Common myeloid progenitor, CD34-positive (primary cell): ENCODE measurements at places on chromosomes 5 and 9.

DNA sequence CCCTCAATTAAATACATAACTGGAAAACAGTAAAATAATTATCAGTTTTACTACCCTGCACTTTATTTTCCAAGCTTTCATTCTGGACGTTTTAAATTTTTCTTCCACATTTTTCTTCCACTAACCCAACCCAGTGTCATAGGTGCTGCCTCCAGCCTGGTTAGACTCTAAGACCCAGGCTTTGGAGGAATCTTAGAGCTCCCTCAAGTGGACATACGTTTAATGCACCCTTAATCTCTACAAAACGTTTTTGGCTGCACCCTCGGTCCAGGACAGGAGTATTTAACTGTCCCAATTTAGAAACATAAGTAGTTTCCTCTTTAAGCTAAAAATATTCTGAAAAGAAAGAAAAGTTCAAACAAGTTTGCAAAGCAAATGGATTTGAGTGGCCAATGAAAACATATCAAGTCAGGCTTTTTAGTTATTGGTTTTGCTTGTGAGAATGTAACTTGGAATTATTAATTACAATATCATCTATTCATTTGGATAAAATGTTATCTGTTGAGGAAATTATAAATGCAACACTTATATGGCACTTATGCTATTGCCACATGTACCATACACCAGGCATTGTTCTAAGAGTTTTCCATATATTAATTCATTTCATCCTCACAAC lies 38.9 kb downstream of the CDH6 start:
- DNase-seq = peak; percentile 67

- DNase-seq = no peak
Observed at GRCh38 chr5:79992891-79993657, 2.0 kb upstream of the MTX3 start.

DNA sequence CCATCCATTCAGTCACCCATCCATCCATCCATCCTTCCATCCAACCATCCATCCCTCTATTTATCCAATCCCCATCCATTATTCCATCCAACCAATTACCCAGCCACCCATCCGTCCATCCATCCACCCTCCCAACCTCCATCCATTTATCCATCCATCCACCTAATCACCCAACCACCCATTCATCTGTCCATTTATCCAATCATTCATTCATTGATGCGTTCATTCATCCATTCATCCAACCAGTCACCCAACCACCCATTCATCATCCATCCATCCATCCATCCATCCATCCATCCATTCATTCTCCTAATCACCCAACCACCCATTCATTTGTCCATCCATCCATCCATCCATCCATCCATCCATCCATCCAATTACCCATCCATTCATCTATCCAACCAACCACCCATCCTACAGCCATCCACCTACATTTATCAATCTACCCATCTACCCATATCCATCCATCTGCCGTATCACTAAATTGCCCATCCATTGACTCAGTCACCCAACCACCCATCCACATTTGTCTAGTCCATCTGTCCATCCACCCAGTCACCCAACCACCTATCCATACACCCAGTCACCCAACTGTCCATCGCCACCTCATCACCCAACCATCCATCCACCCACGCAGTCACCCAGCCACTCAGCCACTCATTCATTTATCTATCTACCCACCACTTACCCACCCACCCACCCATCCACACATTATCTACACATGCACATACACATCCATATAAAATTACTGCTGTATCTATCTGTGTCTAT lies 165.4 kb downstream of the TRIO start:
- DNase-seq = no peak

DNA sequence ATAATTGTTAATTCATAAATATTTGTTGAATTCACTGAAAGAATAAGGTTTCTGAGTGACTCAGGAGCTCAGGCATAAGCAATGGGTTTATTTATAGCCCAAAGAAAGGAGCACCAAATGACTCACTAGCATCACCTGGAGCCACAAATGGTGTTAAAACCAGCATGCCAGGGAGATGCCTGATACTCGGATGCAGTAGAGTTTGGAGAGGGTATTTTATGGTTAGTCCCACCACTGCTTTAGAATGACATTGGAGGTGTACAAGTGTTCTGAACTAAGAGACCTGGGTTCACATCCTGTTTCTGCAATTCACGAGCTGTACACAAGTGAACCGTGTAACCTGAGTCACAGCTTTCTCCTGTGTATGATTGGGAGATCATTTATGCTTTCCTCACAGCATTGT lies 25.2 kb downstream of the CCL28 start:
- no peak for DNase-seq

DNA sequence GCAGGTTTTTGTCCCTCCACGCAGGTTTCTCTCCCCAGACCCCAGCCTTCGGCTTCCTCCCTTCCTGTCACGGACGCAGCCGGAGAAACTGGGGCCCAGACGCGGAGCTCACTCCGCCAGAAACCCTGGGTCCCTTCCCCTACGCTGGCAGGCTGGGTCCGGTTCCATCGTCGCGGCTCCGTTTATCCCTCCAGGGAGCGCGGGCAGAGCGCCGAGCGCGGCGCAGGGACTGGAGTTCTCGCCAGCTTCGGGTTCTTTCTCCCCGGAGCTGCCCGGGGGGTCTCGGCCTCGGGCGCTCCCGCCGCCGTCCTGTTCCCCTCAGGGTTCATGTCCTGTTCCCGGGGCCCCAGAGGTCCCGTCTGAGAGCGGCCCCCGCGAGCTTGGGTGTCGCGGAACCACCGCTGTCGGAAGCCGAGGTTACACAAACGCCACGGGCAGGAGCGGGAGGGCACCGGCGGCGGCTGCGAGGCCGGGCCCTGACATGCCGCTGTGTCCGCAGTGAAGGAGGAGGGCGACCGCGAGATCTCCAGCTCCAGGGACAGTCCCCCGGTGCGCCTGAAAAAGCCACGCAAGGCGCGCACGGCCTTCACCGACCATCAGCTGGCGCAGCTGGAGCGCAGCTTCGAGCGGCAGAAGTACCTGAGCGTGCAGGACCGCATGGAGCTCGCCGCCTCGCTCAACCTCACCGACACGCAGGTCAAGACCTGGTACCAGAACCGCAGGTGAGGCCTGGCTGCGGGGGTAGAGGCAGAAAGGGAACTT lies 4.6 kb downstream of the BARHL1 start:
- DNase-seq = peak; percentile 41

- DNase-seq = no peak
Observed at GRCh38 chr5:88876714-88877113, 6.3 kb downstream of the MEF2C start.

DNA sequence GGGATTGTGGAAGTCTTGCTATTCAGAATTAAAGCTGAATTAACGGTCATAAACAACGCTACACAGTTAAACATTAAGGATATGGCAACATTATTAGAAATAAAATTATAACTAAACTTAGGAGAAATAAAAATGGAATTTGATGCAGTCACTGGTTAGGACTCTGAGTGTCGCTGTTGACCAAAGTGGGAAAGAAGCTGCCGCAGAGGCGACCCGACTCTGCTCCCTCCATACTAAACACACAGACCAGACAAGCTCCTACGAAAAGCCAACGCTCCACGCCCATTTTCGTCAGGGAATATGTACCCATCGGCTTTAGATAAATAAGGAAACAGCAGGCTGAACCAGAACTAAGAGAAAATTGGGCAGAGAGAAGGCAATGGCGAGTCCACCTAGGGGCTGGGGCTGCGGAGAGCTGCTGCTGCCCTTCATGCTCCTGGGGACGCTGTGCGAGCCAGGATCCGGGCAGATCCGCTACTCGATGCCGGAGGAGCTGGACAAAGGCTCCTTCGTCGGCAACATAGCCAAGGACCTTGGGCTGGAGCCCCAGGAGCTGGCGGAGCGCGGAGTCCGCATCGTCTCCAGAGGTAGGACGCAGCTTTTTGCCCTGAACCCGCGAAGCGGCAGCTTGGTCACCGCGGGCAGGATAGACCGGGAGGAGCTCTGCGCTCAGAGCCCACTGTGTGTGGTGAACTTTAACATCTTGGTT lies at the start of gene PCDHGA5:
PCDHGA5 (plus strand) TSS at position 211 of the 709 bp plus-strand sequence; CDS start at position 380, 169 bp downstream.
- DNase-seq = no peak

GRCh38 chr5:157290981-157291711 lies 25.2 kb downstream of the CYFIP2 start:
- peak; percentile 78 for DNase-seq

- DNase-seq = no peak
Observed at GRCh38 chr5:7877851-7878250, 8.9 kb downstream of the MTRR start.

DNA sequence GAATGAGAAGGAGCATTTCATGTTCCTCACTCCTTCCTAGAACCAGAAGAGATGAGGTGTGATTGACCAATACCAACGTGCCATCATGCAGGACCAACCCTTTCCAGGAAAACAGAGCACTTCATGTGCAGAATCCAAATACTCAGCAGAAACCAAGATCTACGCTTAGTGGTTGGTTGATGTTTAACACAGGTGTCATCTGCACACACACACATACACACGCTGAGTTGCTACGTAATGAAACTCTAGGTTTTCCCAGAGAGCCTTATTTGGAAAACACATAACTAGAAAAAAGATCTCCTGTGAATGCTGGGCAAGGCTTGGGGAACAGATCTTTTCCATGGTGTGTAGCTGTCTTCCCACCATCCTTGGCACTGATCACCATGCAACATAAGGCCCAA lies 21.1 kb upstream of the ZNF622 start:
- DNase-seq = no peak

DNA sequence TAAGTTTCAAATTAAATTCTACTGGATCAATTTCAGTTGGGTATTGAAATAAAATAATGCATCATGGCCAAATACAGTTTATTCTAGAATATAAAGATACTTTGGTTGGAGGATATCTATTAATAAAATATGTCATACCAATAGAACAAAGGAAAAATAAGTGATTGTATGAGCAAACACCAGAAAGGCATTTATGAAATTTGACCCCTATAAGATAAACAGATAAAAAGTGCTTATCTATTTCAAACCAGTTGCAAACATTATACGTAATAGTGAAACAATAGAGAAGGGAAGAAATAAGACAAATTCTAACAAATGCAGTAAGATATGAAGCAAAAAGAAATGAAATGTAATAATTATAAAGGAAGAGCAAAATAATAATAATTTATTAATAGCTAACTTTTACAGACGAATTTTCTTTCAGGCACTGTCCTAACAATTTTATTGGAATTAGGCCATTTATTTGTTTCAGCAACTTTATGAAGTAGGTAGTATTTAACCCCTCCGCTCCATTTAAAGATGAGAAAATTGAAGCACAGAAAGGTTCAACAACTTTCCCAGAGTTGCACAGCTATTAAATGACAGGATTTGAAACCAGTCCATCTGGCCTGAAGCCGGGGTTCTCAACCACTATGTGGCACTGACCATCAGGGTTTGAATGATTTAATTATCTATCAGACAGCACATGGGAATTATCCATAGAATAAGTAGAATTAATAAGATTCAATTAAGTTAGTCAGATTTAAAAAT lies 20.8 kb downstream of the ANKRD55 start:
- no peak for DNase-seq
